Eye (tissue), 1 donor: ENCODE measurements at places on chromosomes 16 and 17.

DNA sequence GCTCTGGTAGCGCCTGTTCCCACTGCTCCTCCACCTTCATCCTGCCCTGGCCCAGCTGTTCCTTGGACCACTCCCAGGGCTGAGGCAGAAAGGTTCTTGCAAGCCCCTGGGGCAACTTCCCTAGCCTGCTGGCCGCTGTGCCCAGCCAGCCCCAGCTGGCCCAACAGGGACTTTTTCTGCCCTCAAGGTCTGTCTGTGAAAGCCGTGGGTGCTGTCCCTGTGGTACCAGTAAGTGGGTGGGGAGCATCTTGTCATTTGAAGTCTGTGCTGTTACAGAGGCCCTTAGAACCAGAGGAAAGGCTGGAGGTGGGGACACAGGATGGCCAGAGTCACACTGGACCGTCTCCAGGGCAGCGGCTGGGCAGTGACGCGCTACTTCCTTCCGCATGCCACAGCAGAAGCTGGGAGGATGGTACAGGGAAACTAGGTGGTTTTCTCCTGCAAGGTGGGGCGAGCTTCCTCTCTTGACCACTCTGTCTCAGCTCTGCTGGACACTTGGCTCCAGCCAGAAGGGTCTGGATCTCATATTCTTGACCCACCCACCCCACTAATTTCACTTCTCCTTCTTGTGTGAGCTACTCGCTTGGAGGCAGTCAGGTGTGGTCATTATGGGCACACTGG lies 87.8 kb downstream of the PLCG2 start:
- DNase-seq = no peak

GRCh38 chr16:2904922-2905240 lies 6.8 kb upstream of the FLYWCH1 start:
- no peak for DNase-seq

DNA sequence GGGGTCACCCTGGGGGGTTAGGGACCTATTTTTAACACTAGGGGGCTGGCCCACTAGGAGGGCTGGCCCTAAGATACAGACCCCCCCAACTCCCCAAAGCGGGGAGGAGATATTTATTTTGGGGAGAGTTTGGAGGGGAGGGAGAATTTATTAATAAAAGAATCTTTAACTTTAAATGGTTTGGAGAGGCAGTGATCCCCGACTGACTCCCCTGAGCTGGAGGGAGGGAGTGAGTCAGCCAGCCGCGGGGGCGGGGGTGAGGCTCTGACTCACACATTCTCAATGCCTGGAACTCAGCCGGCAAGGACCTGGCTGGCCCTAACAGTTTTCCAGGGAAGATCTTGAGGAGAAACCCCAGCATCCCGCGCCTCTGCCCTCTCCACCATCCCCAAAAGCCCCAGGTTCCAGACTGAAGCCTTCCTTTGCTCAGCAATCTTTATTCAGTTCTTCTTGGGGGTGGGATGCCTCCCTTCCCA lies 1.5 kb downstream of the HCFC1R1 start:
- DNase-seq = peak; percentile 78

DNA sequence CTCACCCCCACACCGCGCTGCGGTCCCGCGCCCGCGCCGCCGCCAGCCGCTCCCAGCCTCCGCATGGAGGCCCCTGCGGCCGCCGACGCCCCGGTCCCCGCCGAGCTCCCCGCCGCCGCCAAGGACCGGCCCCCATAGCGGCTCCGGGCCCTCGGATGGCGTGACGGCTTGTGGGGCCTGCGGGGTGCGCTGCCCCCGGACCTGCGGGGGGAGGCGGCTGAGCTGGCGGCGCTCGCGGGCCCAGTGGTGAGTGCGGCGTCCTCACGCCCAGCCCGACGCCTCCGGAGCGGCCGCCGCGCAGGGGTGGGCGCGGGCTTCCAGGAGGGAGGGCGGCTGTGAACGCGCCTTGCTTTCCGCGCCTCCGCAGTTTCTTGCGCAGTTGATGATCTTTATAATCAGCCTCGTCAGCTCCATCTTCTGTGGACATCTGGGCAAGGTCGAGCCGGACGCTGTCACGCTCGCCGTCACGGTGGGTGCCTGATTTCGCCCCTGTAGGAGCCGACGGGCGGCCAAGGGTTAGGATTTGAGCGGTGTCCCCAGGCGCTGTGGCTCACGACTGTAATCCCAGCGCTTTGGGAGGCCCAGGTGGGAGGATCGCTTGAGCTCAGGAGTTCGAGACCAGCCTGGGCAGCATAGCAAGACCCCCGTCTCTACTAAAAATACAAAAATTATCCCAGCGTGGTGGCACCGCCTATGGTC lies 46.4 kb downstream of the SLC47A1 start:
- peak; percentile 75 for DNase-seq

DNA sequence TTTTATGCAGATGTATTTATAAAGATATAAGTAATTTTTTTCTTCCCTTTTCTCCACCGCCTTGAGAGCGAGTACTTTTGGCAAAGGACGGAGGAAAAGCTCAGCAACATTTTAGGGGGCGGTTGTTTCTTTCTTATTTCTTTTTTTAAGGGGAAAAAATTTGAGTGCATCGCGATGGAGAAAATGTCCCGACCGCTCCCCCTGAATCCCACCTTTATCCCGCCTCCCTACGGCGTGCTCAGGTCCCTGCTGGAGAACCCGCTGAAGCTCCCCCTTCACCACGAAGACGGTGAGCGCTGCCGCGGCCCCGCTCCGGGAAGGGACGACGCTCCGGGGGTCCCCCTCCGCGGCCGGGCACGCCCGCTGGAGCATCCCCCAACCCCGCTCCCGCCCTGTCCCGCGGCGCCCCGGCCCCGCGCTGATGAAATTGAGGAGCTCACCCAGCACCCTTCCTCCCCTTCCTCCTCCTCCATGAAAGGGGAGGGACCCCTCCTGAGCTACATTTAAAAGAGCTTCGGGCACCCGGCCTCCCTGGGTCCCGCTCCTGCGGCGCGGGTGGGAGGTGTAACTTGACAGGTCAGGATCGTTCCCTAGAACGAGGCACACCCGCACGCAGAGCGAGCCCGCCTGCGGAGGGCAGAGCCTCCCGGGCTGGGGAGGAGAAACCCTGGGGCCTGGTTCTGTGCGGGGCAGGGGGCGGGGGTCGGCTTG lies 706 bp downstream of the HLF start:
- peak; percentile 70 for DNase-seq

DNA sequence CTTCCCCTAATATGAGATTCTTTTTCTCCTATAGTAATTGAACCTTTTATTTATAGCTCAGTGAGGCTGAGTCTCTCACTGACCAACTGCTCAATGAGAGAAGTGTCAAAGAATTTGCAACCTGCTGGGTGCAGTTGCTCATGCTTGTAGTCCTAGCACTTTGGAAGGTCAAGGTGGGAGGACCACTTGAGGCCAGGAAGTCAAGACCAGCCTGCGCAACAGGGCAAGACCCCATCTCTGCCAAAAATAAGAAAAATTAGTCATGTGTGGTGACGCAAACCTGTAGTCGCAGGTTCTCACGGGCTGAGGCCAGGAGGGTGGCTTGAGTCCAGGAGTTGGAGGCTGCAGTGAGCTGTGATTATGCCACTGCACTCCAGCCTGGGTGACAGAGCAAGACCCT lies 30.9 kb upstream of the CRYBA1 start:
- no peak for DNase-seq

- DNase-seq = no peak
Observed at GRCh38 chr16:29009050-29009837, 24.4 kb downstream of the LAT start.

GRCh38 chr17:4317610-4318009 lies 48.9 kb downstream of the UBE2G1 start:
- no peak for DNase-seq

DNA sequence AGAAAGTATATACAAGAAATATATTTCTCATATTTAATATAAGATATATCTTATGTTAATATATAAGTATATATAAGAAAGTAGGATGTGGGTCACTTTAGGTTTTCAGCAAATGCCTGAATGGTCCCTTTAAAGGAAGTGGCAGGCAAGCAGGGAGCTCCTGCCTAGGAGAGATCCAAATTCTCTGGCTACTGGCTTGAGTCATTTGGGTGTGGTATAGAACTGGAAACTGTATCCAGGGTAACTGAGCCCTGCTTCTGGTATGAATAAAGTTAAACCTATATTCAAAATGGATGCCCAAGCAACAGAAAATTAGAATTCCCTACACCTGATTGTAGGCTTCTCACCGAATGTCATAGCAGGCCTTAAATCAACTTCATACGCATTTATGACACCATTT lies 144.4 kb downstream of the ZNF18 start:
- DNase-seq = no peak

GRCh38 chr17:68734187-68734900 lies 133.2 kb upstream of the FAM20A start:
- DNase-seq = no peak

DNA sequence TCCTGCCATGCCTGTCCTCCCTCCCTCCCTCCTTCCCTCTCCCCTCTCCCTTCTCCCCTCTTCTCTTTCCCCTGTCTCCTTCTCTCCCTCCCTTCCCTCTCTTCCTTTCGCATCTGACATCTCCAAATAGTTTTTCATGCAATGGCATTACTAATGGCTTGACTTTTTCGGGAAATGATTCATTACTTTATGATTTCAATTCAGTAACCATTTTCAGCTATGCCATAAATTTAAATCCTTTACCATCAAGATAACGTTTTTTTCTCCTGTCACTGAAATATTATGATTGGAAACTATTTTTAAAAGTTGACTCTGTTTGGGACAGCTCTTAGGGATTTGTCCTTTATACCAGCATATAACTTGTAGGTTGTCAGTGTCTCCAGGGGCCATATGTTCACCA lies 201.0 kb downstream of the WWOX start:
- DNase-seq = no peak

- DNase-seq = peak; percentile 84
Observed at GRCh38 chr17:31216031-31216751, 80.8 kb downstream of the OMG start.

DNA sequence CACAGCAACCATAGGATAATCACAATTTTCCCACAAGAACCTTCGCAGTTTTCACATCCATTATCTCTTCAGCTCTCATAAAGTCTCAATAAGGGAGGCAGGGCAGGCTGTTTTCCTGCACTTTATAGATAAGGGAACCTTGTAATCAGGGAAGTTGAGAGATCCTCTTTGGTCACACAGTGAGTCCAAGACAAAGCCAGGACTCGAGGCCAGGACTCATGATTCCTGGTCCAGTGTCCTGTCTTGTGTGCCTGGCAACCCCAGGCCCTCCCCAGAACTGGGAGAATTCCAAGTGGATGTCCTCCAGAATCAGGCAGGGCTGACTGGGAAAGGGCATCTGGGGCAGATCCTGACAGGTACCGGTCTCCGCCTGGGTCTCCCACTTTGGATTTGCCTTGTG lies 23.1 kb upstream of the PHF12 start:
- no peak for DNase-seq
